ENCODE measurements at places on chromosomes 1 and 21. TPM values are rescaled to one million over a fixed set of nuclear protein-coding genes. Genes with fewer than 3 reads are reported as not detected.

DNA sequence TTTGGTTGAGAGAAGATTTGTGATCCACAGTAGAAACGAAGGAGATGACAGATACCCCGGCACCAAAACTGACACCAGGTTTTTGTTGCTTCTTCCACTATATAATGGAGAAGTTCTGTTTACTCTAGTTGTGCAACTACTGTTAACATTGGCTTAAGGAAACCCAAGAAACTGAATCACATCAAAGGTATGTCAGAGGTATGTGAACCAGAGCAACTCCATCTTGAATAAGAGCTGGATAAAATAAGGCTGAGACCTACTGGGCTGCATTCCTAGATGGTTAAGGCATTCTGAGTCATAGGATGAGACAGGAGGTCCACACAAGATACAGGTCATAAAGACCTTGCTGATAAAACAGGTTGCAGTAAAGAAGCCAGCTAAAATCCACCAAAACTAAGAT lies 173.7 kb upstream of the CAMK1G start:
- no peak for DNase-seq
- H3K27ac ChIP-seq = no peak overlapping the region
- no peaks in the 10 kb centered on the region for H3K27me3 ChIP-seq
- no peaks in the 10 kb centered on the region for H3K4me1 ChIP-seq
- H3K36me3 ChIP-seq = no peaks in the 10 kb centered on the region

Gene PDC
- 0.56 TPM for polyA plus RNA-seq

GRCh38 chr1:2939041-2939552 lies 82.2 kb upstream of the ACTRT2 start:
- H3K4me3 ChIP-seq = no peak overlapping the region
- no peaks in the 10 kb centered on the region for H3K27me3 ChIP-seq
- H3K27ac ChIP-seq = no peak overlapping the region
- no peak for DNase-seq

Gene HCRTR1
- polyA plus RNA-seq = 6.5 TPM

DNA sequence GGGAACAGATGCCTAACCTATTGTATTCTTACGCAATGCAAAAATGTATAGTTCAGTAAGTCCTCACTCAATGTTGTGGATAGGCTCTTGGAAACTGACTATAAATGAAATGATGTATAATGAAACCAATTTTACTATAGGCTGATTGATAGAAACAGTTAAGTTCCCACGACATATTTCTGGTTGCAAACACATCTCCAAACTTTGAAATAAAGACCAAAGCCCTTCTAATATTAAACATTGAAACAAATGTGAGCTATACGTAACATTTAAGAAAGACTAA lies 29.1 kb downstream of the MAP3K21 start:
- H3K4me3 ChIP-seq = no peak overlapping the region
- no peak for DNase-seq
- no peaks in the 10 kb centered on the region for H3K4me1 ChIP-seq
- H3K36me3 ChIP-seq = no peaks in the 10 kb centered on the region

Gene EMC1
- 43.6 TPM for polyA plus RNA-seq

- no peak overlapping the region for H3K27ac ChIP-seq
- no peak overlapping the region for H3K4me3 ChIP-seq
- peaks cover 4% of the 10 kb centered on the region for H3K4me1 ChIP-seq
- peaks cover 24% of the 10 kb centered on the region for H3K36me3 ChIP-seq
Observed at GRCh38 chr1:33828654-33829053, 35.2 kb upstream of the HMGB4 start.

- no peaks in the 10 kb centered on the region for H3K36me3 ChIP-seq
- DNase-seq = no peak
- peaks cover 63% of the 10 kb centered on the region for H3K4me1 ChIP-seq
- H3K27me3 ChIP-seq = no peaks in the 10 kb centered on the region
Observed at GRCh38 chr1:109772658-109773202, 9.0 kb upstream of the EPS8L3 start.

- no peaks in the 10 kb centered on the region for H3K27me3 ChIP-seq
- H3K4me1 ChIP-seq = peaks cover 18% of the 10 kb centered on the region
- no peak for DNase-seq
- H3K27ac ChIP-seq = no peak overlapping the region
Observed at GRCh38 chr1:3674100-3675094, 22.1 kb downstream of the TP73 start.

- peaks cover 21% of the 10 kb centered on the region for H3K4me1 ChIP-seq
- H3K27me3 ChIP-seq = peaks cover 20% of the 10 kb centered on the region
- DNase-seq = no peak
- H3K36me3 ChIP-seq = no peaks in the 10 kb centered on the region
- H3K4me3 ChIP-seq = peak overlapping the region; percentile 54
- no peak overlapping the region for H3K27ac ChIP-seq
Observed at GRCh38 chr1:28887419-28887834, 26.9 kb upstream of the EPB41 start.

- no peak for DNase-seq
- no peak overlapping the region for H3K27ac ChIP-seq
- no peaks in the 10 kb centered on the region for H3K36me3 ChIP-seq
Observed at GRCh38 chr1:87113313-87113712, 198.9 kb downstream of the HS2ST1 start.

Data from spinal cord (tissue), 10 donors.